ENCODE measurements at places on chromosomes 13 and 19. TPM values are rescaled to one million over a fixed set of nuclear protein-coding genes. Genes with fewer than 3 reads are reported as not detected.

GRCh38 chr13:51923983-51924539 is 62.3 kb downstream of the CCDC70 start:
- no peak for DNase-seq

DNA sequence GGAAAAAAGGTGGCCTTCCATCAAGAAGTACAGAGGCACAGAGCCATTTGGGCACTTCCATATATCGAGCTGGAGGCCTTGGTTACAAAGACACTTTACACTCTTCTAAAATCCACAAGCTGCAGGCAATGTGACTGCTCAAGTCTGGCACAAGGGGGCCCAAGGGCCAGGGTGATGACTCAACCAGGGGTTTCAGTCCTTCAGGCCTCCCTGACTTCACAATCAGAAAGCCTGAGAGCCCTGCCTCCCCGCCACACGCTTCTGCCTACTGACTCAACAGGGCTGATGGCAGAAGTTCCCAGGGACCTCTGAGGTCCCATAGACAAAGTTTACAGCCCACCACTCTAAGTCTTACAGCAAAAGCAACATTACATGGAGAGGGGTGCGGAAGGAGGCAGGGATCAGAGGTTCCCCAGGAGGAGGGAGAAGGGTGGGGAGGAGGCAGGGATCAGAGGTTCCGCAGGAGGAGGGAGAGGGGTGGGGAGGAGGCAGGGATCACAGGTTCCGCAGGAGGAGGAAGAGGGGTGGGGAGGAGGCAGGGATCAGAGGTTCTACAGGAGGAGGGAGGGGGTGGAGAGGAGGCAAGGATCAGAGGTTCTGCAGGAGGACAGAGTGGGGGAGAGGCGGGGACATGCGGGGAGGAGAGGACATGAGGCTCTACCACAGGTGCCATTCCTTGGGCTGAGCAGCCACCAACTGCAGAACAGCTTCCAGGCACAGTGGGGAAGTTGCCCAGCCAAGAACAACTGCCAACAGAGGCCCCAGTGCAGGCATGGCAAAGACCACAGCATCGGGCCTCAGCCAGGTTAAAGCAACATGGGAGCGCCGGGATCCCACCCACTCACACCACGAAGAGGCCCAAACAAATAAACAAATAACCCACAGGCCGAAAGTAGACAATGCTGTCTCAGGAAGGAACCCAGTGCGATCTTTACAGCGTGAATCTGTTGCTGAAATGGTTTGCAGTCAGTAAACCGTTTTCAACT is 52.0 kb downstream of the SLC7A1 start:
- DNase-seq, result peak; percentile 59

DNA sequence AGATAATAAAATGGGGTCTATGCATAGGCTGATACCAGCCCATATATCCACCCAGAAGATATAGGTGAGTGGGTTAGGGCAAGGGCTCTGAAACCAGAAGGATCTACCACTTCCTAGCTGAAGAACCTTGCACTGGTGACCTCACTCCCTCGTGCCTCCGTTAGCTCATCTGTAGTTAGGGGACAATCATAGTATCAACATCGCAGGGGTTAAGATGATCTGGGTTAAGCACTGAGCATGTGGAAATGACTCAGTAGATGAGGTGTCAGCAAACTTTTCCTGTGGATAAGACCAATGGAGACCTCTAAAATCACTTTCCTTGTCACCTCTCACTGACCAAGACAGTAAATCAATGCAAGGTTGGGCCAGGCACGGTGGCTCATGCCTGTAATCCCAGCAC is 30.5 kb downstream of the TNFSF14 start:
- no peak for DNase-seq

Gene DMKN
- not detected for total RNA-seq

DNA sequence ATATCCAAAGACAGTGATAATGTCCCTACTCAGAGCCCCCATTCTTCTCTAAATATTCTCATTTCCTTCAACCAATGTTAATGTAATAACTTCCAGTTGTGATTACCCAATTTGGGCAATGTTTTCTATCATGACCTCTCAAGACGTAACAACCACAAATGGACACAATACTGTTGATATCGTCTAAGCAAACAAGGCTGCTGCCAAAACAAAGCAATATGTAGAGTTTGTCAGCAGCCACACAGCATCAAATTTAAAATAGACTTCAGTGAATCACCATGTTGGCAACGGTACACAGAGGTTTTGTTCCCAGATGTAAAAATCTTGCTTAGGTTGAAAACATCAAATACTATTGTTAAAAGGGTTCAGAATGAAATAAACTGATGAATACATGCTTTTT is 205.1 kb downstream of the DACH1 start:
- DNase-seq, result no peak

DNA sequence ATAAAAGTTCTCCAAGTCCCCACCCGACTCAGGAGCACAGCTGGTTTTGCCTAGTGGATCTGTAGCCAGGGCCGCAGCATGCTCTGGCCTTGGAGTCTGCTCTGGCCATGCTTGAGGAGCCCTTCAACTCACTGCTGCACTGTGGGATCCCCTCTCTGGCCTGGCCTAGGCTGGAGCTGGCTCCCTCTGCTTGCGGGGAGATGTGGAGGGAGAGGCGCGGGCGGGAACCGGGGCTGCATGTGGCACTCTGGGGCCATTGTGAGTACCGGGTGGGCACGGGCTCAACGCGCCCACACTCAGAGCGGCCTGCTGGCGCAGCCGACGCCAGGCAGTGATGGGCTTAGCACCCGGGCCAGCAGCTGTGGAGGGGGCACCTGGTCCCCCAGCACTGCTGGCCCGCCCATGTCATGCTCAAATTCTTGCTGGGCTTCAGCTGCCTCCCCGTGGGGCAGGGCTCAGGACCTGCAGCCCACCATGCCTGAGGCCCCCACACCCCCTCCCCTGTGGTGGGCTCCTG is 57.0 kb upstream of the ATP12A start:
- DNase-seq, result no peak

- no peak for DNase-seq
Measured at GRCh38 chr13:40518481-40518882, 148.0 kb downstream of the FOXO1 start.

- DNase-seq, result peak; percentile 55
Measured at GRCh38 chr19:752652-753517, 2.0 kb downstream of the MISP start.

GRCh38 chr19:45985321-45985720 is 9.9 kb upstream of the CCDC61 start:
- DNase-seq, result no peak

DNA sequence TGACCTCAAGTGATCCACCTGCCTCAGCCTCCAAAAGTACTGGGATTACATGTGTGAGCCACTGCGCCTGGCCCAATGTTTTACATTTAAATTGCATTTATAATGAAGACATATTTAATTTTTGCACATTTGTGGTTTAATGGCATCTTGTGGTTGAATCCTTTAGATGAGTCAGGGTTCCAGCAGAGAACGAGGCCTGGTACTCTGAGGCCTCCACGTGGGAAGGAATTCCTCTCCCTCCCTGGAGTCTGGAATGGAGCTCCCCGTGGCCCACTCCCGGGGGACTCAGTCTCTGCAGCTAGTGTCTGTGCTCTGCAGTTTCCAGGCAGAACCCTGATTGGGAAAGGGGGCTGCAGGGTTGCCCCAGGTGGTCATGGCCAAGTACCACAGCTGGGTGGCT is 24.2 kb downstream of the ZFR2 start:
- no peak for DNase-seq

- no peak for DNase-seq
Measured at GRCh38 chr19:32203161-32203560, 142.2 kb upstream of the ZNF507 start.

- no peak for DNase-seq
Measured at GRCh38 chr19:31270897-31271296, 78.3 kb downstream of the TSHZ3 start.

DNA sequence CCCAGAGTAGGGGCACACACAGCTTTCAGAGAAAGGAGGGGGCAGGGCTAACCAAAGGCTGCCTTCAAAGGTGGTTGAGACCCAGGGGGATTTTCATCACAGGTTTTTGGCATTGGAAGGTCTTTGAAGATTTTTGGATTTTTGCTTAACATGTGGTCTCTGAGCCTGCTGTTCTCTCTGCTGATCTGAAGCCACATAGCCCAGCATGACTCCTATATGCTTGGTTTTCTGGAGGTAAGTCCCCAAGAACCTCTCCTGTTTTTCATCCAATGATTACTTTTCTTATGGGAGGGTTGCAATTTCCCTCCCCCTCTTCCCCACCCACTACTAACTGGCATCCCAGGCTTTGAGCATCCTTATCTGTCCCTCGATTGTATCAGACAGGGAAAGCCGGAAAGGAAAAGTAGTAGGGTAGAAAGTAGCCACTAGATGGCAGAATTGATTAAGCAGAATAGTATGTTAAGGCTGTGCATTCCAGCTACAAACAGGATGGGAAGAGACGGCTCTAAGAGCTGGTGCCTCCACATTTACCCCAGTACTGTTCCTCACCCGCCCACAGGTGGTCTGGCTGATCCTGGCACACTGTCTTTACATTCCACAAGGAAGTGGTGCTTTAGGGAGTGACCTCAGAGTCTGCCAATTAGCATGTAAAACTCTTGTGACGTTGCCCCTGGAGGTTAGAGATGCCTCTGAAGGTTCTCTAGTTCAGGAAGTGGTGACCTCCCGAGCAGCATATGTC is 218.9 kb upstream of the EDNRB start:
- DNase-seq, result no peak

- DNase-seq, result no peak
Measured at GRCh38 chr19:22545751-22546150, 88.4 kb upstream of the ZNF492 start.

Gene DAND5
- not detected for total RNA-seq

DNA sequence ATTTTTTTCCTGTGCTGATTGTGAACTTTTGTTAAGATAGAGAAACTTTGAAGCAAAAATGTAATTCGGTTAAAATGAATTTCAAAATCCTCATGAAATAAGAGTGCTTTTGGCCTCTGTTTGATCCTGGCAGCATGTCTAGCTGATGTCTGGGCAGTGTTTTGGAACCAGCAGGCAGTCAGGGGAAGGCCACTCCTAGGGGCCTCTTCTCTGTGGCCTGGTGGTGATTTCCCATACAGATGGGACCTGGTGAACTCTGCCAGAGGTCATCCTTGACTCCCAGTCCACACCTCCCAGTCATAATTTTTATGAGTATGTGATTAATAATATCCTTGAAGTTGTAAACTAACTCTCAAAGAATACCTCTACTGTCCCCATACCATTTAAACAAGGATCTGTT is 226.6 kb downstream of the PCCA start:
- DNase-seq, result no peak

Gene KIR2DL4
- total RNA-seq, result not detected

DNA sequence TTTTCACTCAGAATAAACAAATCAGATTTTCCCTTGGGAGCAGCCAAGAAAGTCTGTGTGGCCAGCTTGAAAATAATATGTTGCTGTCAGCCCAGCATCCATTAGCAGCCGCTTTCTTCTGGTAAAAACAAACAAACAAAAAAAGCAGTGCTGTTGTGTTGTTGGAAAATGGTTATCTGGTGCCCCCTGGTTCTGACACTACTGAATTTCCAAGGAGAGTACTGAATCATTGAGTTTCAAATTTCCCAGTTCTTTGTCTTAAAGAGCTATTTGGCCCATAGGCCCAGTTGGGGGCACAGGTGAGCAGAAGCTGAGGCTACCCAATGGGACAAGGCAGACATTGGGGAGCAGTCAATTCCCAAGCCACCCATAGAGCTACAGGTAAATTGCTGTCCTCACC is 995.9 kb downstream of the UQCRFS1 start:
- DNase-seq, result no peak

- no peak for DNase-seq
Measured at GRCh38 chr13:29480893-29481525, 114.5 kb downstream of the SLC7A1 start.

GRCh38 chr13:112102243-112102642 is 35.3 kb downstream of the SOX1 start:
- peak; percentile 45 for DNase-seq

Gene OR7A5
- total RNA-seq, result not detected

- no peak for DNase-seq
Measured at GRCh38 chr13:100480676-100481075, 107.9 kb downstream of the GGACT start.

DNA sequence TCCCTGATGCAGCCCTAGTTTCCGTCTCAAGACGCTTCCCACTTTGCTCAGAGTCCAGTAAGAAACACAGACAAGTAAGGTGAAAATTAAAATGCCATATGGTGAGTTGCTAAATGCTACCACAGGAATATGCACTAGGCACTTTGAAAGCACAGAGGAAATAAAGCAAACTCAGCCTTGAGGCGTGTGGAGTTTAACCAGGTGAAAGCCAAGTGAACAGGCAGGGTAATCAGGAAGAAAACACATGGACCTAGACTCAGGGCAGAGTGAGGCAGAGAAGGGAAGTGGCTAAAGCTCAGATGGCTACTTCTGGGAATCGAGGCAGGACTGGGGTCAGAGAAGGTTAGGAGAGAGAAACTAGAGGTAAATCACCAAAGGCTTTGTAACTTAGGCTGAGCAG is 5.4 kb upstream of the UBL3 start:
- no peak for DNase-seq

DNA sequence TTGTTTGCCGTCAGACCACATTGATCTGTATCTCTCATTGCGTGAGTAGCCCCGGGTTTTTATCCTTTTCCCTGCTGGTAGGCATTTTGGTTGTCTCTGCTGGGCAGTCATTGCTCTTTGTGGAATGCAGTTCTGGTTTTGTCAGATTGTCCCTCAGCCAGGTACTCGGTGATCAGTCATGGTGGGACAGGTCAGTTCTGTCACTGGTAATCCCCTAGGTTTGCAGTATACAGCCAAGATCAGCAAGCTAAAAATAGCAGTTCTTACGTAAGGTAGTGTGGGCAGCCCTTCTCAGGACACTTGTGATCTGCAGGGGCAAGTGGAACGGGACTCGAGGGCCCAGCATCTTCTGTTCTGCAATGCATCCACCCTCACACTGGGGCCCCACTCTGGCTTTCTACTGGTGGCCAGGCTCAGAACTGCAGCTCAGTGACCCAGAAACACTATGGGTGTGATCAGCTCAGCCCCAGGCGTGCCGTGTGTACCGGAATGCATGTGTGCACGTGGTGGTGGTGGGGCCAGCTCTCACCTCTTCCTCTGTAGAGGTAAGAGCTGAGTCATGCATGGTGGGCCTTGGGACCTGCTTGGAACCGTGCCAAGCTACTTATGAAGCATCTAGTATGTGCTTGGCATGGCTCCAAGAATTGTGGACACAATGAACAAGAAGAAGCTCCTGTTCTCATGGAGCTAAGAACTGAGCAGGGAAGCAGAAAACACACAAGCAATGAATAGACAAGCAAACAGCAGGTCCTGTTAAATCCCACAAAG is 6.3 kb downstream of the PLEKHF1 start:
- DNase-seq, result no peak

GRCh38 chr13:32229443-32229842 is 85.7 kb downstream of the ZAR1L start:
- no peak for DNase-seq

Gene DMRTC2
- total RNA-seq, result not detected

Gene CGB2
- total RNA-seq, result not detected

GRCh38 chr19:29017788-29018187 is 195.2 kb downstream of the UQCRFS1 start:
- no peak for DNase-seq

Gene AP1M2
- total RNA-seq, result 9.9 TPM

DNA sequence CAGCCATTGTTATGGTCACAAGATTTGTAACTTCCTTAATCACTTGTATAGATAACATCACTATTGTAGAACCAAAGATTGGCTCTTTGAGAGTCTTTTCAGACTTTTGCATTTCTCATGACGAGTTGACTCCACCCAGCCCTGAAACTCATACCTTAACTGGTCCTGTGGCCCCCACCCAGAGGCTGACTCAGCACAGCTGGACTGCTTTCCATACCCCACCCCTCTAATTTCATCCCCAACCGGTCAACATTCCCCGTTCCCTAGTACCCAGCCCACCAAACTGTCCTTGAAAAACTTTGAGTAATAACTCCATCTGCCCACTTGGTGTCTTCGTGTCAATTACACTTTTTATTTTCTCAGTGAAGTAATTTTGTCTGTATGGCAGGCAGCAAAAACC is 32.1 kb upstream of the SLITRK1 start:
- DNase-seq, result no peak
